ENCODE measurements at places on chromosomes 1 and 21.

GRCh38 chr1:110638556-110638955 is 32.4 kb upstream of the KCNA2 start:
- no peak for DNase-seq

DNA sequence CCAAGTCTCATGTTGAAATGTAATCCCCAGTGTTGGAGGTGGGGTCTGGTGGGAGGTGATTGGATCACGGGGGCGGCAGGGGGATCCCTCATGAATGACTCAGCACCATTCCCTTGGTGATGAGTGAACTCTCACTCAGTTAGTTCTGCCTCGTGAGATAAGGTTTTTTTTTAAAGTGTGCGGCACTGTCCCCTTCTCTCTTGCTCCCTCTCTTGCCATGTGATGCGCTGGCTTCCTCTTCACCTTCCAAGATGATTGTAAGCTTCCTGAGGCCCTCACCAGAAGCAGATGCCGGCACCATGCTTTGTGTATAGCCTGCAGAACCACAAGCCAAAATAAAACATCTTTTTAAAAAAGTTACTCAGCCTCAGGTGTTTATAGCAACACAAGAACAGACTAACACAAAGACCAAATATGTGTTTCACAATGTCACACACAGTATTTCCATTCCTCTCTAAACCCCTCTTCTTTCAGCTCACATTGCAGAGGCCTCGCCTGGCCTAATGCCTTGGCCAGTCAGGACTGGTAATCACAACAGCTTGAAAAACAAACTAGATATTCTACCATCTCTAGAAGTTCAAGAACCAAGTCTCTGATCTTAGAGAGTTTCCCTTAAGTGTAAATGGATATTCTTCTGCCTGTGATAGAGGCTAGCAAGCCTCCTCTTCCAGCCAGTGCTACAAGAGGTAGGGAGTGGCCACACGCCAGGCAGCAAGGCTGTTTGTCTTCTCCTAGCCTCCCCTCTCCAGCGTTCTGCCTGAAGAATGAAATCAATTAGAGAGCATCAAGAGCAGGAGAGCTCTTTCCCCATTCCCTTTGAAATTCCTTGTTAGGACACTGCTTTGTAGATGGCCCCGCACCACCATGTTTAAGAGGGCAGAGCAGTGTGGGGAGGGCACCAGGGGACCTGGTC is 19.6 kb upstream of the RAP1A start:
- DNase-seq, result no peak

GRCh38 chr21:14620152-14620551 is 74.0 kb upstream of the SAMSN1 start:
- no peak for DNase-seq

- DNase-seq, result no peak
Observed at GRCh38 chr1:243420016-243420945, 164.4 kb downstream of the SDCCAG8 start.

DNA sequence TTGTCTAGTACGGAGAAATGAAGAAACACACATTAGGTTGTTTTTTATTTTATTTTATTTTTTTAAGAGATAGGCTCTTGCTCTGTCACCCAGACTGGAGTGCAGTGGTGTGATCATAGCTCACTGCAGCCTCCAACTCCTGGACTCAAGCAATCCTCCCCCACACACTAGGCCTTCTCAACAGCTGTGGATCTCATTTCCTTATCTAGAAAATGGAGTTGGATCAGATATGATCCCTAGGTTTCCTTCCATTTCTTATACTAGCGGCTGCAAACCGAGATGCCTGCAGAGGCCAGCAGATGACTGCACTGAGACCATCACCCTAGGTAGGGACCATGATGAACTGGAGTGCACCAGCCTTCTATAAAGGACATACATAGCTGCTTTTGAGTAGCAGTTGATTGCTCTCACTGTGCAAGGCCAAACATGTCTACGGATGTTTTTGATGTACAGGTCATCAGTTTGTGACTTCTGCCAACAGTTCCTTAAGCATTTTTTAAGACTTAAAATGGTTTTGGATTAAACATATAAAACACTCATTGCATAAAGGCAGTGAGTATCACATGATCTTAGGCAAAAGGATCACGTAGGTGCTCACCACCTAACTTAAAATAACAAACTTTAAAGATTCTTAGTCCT is 11.4 kb upstream of the KLHL12 start:
- DNase-seq, result no peak

- DNase-seq, result peak; percentile 87
Observed at GRCh38 chr21:15343066-15343465, 278.3 kb upstream of the NRIP1 start.

Data from fibroblast of upper back skin (primary cell).